ENCODE measurements at places on chromosomes 5 and 9. TPM values are rescaled to one million over a fixed set of nuclear protein-coding genes. Genes with fewer than 3 reads are reported as not detected.

DNA sequence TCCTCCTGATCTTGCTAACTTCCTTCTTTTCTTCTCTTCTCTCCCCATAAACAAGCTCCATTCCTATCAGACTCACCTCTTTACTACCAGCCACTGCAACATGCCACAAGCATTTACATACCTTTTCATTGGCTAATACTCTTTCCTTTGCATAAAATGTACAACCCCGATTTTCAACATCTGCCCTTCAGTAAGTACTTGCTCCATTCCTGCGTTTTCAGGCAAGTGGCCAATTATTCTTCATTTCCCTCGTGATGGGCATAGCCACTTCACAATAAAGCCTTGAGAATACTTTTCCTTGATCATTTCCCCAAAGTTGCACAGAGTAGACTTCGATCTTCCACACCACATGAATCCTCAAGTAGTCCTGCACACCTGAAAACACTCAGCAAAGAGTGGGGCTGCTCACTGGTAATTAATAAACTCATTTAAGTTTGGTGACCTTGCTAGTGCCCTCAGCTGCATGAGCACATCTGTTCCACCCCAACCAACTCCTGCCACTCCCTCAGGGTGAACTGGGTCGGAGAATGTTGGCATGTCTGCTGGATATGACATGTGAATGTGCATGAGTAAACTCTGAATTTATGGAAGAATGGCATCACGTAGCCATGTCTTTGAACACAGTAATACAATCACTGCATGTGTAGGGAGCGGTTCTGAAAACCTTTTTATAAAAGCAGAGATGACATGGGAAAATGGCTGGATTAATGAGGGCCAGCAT is 535.8 kb downstream of the SEMA5A start:
- no peak for DNase-seq

GRCh38 chr5:6632324-6632887 is 438 bp downstream of the NSUN2 start:
- DNase-seq, result no peak

GRCh38 chr5:59842999-59843398 is 50.5 kb downstream of the PDE4D start:
- no peak for DNase-seq

GRCh38 chr5:116365006-116365496 is 209.6 kb downstream of the SEMA6A start:
- DNase-seq, result no peak

- DNase-seq, result no peak
These were observed 28.1 kb downstream of the TMOD1 start for GRCh38 chr9:97529363-97530076.

DNA sequence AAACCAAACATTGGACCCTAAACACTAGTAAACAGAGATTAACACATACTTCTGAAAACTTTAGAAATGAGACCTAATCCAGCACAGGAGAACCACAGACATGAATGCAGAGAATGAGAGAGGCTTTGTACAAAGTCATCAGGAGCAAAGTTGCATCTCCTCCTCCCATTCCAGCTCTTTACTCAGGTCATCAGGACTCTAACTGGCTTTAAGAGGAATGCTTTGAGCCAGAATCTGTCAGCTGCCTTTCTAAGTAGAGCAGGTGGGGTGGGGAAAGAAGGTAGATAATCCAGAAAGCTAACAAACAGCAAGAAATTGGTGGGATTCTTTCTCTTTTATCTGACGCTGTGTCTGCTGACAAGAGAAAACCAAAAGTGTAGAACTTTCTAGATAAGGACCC is 582.7 kb upstream of the DMAC1 start:
- no peak for DNase-seq

GRCh38 chr9:1513105-1513504 is 462.9 kb downstream of the DMRT2 start:
- no peak for DNase-seq

GRCh38 chr9:110648696-110649095 is 19.9 kb upstream of the MUSK start:
- DNase-seq, result no peak

- no peak for DNase-seq
These were observed 129.7 kb downstream of the ARL15 start for GRCh38 chr5:54180630-54181031.

- DNase-seq, result no peak
These were observed 140.1 kb upstream of the PPP1R26 start for GRCh38 chr9:135339378-135339973.

GRCh38 chr9:113528088-113528487 is 64.6 kb downstream of the RGS3 start:
- no peak for DNase-seq

- no peak for DNase-seq
These were observed 134.7 kb upstream of the PTPN3 start for GRCh38 chr9:109632817-109633216.

DNA sequence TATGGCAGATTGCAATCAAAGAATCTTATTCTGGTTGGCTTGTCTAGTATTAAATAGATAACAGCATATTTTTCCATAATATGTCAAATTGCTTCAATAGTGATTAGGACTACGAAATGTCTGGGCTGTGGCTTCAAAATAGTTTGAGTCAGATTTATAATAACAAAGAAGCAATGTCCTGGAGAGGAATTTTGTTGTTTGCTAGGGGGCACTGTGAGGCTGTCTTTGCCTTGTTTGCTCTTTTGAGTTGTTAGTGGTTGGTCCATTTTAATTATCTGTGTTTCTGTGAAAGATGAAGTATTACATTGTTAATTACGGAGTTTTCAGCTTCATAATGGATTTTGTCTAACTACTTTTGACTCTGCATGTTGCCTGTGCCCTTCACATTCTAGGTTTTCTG is 713.6 kb downstream of the TLE4 start:
- no peak for DNase-seq

GRCh38 chr9:16519001-16519400 is 351.5 kb downstream of the BNC2 start:
- no peak for DNase-seq

- DNase-seq, result no peak
These were observed 198.4 kb upstream of the NR3C1 start for GRCh38 chr5:143601917-143602333.

DNA sequence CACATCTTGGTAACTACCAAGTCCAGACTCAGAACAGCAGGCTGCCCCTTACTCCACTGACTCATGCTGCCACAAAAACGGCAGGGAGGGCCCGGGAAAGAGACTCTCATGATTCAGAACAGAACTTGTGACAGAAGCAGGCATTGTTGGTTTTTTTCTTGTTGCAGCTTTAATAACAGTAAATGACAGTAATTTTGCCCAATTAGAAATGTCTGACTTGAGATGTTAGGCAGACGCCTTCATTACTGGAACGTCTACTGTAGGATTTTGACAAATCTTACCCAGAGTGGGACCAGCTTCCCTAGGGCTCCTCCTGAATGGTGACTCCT is 77.9 kb downstream of the SEMA5A start:
- no peak for DNase-seq

DNA sequence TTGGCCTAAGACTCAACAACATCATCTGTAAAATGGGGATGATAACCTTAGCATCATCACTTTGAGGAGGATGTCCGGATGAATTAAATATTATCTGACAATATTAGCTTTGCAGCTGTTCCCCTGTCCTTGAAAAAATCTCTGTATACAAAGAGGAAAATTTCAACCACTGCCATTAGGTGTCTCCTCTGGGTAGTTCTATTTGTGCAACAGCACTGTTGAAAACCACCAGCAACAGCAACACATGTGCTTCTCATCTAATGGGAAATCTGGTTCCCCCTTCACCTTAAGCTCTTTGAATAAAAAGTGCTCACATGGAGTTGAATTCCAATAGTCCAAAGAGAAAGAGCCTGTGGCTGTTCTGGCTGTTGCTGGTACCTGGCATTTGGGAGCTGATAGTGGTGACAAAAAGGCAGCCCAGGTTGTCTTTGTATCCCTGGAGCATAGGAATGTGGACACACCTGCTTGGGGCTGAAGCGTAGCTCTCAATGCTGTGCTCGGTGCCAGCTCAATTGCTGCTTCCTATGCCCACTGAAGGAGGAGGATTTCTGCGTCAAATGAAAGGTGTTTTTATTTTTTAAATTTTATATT is 322.1 kb upstream of the MSX2 start:
- DNase-seq, result no peak

GRCh38 chr9:98880311-98881015 is 63.2 kb upstream of the COL15A1 start:
- DNase-seq, result no peak

DNA sequence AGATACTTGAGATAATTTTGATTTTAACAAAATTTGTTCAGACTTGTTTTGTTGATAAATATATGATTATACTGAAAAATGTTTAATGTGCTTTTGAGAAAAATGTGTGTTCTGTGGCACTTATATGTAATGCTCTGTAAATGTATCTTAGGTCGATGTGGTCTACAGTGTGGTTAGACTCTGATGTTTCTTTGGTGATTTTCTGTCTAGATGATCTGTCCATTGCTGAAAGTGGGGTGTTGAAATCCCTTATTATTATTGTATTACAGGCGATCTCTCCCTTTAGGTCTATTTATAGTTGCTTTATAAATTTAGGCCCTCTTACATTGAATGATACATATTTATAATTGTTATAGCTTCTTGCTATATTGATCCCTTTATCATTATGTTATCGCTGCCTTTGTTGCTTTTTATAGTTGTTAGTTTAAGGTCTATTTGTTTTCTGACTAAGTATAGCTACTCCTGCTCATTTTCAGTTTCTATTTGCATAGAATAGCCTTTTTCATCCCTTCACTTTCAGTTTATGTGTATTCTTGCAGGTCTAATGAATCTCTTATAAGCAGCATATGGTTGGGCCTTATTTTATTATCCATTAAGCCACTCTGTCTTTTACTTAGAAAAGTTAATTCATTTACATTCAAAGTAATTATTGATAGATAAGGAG is 124.3 kb downstream of the MRPS30 start:
- no peak for DNase-seq

GRCh38 chr5:109199289-109199688 is 210.5 kb downstream of the PJA2 start:
- no peak for DNase-seq

- no peak for DNase-seq
These were observed 20.4 kb upstream of the UBAP1 start for GRCh38 chr9:34158362-34158869.

DNA sequence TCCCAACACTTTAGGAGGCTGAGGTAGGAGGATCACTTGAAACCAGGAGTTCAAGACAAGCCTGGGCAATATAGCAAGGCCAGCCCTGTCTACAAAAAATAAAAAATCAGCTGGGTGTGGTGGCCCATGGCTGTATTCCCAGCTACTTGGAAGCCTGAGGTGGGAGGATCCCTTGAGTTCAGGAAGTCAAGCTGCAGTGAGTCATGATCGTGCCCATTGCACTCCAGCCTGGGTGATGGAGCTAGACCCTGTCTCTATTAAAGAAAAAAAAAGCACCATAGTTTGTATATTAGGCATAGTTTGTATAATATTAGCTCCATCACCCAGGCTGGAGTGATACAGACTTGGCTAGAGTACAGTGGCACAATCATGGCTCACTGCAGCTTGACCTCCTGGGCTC is 9.6 kb upstream of the NME5 start:
- no peak for DNase-seq

- DNase-seq, result no peak
These were observed 44.4 kb downstream of the ZNF474 start for GRCh38 chr5:122173474-122174415.

DNA sequence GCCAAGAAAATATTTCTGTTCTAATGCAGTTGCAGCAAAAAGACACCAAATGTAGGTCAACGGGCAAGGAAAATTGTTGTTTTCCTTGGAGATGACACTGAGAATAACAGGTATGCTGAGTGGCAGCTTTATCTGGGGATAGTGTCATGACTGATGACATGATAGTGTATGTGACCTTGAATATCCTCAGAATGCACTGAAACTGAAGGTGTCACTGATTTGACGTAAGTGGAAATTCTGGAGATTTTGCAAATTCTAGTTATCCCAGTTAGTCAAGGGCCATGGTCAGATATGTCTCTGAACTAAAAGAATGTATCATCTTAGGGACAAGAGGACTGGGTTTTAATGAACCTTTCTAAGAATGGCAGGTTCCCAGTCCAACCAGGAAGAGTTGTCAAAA is 138.0 kb upstream of the C9orf72 start:
- no peak for DNase-seq

The ANKS6 gene
- total RNA-seq, result 18.6 TPM

The CTXN3 gene
- not detected for total RNA-seq

The GRAMD2B gene
- 9.5 TPM for total RNA-seq

The YIPF5 gene
- total RNA-seq, result 47.8 TPM

The FOXI1 gene
- not detected for total RNA-seq

The NR2F1 gene
- not detected for total RNA-seq

The C9orf50 gene
- total RNA-seq, result 0.41 TPM

The IL13 gene
- 0.98 TPM for total RNA-seq

The FIBCD1 gene
- not detected for total RNA-seq

The OLFM1 gene
- not detected for total RNA-seq

The MZB1 gene
- 24.1 TPM for total RNA-seq

The MRPS2 gene
- 53.7 TPM for total RNA-seq

The SEC24A gene
- 36.6 TPM for total RNA-seq

The TRMT10B gene
- 14.3 TPM for total RNA-seq

All from activated naive CD4-positive, alpha-beta T cell treated with anti-CD3 and anti-CD28 coated beads, Interleukin-2, amount 50 U/mL, for 72 hours (primary cell).